ENCODE measurements at places on chromosomes 3 and 15. TPM values are rescaled to one million over a fixed set of nuclear protein-coding genes. Genes with fewer than 3 reads are reported as not detected.
A peak's percentile ranks its signal among the peaks of the same experiment; 100 is the strongest.

LMAN1L gene
- total RNA-seq: not detected

GRCh38 chr3:81823882-81824395, 62.5 kb upstream of the GBE1 start:
- DNase-seq: no peak

DNA sequence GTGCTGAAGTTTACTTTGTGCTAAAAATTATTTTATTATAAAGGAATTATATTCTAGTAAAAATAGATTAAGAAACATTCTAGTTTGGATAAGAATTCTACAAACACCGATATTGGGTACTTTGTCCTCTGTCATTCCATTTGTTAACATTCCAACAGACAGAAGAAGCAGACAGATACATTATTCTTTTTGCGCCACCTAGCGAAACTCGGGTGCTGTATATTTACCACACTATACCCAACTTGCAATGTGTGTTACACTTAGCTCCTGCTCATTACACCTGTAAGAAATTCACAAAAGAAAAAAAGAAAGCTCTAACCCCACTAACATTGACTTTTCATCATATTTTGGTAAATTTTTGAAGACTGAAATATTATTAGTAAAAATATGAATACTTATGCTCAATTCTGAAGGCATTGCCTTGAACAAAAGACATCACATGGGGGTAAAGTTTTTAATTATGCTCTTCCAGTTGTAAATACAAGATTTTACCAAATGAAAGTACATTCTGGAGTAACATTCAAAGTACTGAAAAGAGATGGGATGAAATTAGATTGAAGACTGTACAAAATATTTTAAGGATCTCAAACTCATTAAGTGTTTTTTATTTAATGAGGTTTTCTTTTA, 136.5 kb upstream of the MLF1 start:
- peak; percentile 2 for DNase-seq

- DNase-seq: no peak
Measured at GRCh38 chr3:183664913-183665381, 29.5 kb downstream of the KLHL24 start.

DNA sequence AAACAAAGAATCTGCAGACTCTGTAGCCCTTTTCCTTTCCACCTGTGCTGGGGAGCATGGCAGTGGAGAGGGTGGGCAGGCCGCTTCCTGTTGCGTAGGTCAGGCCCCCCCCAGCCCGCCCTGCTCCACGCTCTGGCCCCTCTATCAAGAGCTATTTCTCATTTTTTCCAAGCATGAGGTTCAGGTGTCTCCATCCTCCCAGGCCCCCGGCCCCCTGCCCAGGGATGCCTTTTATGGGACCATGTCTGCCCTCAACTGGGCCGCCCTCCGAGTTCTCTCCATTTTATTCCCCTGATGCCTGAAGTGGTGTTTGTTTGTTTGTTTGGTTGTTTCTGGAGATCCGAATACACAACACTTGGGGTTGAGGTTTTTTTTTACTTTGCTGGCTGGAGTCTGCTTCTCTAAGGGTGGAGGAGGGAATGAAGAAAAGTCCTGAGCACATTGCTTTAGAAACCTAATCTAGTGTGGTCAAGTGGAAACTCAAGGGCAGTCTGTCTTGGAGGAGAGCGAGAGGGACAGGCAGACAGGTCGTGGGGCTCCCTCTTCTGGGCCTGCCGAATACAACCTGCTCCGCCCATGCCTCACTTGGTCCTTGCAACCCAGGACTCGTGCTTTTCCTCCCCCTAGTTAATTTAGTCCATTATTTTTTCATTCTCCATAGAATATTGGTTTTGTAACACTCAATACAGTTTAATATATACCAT, 176.5 kb upstream of the LYSMD4 start:
- DNase-seq: peak; percentile 83

- no peak for DNase-seq
Measured at GRCh38 chr3:11668243-11669235, 24.8 kb upstream of the VGLL4 start.
